EL (cell line): ENCODE measurements at places on chromosomes 7 and 10.

DNA sequence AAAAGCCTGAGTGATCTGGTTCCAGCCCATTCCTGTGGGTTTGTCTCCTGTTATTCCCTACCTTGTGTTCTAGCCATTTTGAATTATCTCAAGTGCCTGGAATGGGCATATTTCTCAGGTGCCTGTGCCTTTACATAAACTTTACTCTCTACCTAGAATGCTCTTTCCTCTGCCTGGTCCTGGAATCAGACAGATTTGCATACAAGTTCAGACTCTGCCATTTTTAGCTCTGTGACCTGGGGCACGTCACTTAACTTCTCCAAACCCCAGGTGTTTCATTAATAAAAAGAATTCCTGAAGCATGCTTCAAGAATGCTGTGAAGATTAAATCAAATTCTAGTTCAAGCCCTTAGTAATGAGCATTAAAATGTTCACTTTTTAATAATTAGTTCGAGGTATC lies 7.8 kb downstream of the DCLRE1A start:
- no peak for DNase-seq

- DNase-seq: no peak
Measured at GRCh38 chr7:118476036-118476435, 251.5 kb downstream of the ANKRD7 start.

- DNase-seq: peak; percentile 68
Measured at GRCh38 chr7:1086588-1087464, 1.1 kb upstream of the GPER1 start.

DNA sequence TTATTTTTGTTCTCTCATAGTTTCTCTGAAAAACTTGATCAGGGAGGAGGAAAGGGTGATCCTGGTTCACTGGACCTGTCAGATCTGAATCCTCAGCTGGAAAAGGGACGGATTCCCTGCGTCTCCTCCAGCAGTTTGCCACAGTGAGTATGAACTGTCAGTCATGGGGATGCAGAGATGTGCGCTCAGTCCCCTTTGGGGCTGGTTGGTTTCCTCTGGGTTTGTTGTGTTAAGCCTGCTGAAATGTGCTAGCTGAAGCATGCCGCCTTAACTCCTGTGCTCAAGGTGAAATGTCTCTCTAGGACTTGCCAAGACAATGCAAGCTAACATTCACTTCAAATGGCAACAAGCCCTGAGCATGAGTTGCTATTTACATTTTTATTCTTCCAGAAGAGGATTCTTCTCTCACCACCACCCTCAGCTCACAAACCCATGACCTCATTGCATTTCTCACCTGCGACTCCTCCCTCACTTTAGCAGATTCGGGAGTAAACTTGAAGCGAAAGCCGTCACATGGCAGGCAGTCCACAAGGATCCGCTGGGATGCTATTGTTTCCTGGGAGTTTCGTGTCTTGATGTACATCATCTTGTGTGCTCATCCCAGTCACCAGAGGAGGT lies 192.9 kb upstream of the FZD8 start:
- DNase-seq: no peak

DNA sequence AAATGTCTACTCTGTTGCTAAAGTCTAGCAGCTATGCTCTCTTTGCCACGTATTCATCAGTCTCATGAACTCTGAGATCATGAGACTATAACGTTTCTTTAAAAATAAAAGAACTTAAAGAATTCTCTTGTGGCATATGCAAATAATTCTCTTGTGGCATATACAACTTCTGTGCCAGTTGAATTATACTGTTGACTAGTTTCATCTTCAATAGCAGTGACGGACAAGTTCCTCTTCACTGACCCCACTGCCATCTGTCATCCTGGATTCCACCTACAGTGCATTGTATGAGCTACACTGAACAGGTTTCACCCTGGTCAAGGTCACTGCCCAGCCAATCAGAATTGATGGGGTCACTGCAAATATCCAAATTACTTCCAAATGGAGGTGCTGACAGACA lies 88.2 kb downstream of the CD36 start:
- DNase-seq: no peak

GRCh38 chr7:112280267-112280666 lies 73.8 kb downstream of the ZNF277 start:
- DNase-seq: no peak
